ENCODE measurements at places on chromosomes 1 and 21. TPM values are rescaled to one million over a fixed set of nuclear protein-coding genes. Genes with fewer than 3 reads are reported as not detected.

DNA sequence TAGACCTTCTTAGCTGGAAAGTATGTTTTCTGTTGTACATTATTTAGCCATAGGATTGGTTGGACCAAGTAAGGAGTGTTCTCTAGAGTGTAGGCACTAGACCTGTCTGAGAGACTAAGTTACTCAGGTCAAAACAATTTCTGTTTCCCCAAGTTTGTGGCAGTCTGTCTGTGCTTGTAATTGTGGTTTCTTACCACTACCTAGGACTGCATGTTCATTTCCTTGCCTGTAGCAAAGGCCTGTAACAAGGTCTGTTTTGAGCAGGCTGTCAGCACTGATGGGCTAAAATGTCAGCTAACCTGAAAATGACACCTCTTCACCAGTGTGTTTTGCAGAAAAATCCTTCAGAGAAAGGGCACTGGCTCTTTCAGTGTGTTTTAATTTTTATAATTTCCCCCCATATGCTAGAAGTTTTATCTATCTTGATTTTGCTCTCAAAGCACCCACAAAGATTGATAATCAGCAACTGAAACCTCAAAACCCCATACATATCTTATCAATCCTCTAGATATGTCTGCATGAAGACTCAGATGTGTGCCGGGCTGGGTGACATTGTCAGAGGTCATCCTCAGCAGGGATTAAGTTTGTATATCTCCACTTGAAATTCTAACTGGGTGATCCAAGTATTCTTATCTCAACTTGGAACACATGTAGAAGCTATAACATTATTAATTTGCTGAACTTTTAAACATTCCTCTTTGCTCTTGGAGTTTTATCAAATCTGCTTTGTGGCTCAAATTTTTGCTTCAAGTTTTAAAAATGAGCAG lies 50.7 kb upstream of the ST6GALNAC3 start:
- no peak for DNase-seq
- no peaks in the 10 kb centered on the region for H3K4me1 ChIP-seq
- H3K36me3 ChIP-seq, result no peaks in the 10 kb centered on the region
- H3K27ac ChIP-seq, result no peak overlapping the region
- no peaks in the 10 kb centered on the region for H3K27me3 ChIP-seq
- H3K4me3 ChIP-seq, result no peak overlapping the region

- H3K27me3 ChIP-seq, result no peaks in the 10 kb centered on the region
- no peaks in the 10 kb centered on the region for H3K36me3 ChIP-seq
- H3K4me3 ChIP-seq, result no peak overlapping the region
- no peaks in the 10 kb centered on the region for H3K4me1 ChIP-seq
- no peak for DNase-seq
- H3K27ac ChIP-seq, result no peak overlapping the region
Measured at GRCh38 chr21:40047993-40048730, 180.9 kb downstream of the PCP4 start.

GRCh38 chr1:164771619-164772361 lies 212.8 kb downstream of the PBX1 start:
- peaks cover 8% of the 10 kb centered on the region for H3K4me1 ChIP-seq
- DNase-seq, result no peak

GRCh38 chr1:109099938-109100773 lies 9.6 kb downstream of the TMEM167B start:
- peak overlapping the region; percentile 94 for H3K4me3 ChIP-seq
- H3K27me3 ChIP-seq, result no peaks in the 10 kb centered on the region
- peaks cover 4% of the 10 kb centered on the region for H3K4me1 ChIP-seq
- H3K36me3 ChIP-seq, result no peaks in the 10 kb centered on the region

DNA sequence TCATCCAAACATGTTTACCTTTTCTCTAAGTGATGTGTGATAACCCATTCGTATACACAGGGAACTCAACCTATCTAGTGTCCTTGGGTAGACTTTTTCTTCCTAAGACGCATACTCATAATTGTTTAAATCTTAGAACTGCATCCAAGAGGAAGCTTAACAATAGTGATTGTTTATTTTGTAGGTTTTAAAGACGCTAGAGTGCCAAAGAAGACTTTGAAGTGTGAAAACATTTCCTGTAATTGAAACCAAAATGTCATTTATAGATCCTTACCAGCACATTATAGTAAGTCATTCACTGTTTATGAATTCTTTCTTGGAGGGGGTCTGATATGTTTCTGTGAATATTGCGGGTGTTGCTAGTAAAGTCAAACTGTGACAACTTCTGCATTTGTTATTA lies 25.4 kb downstream of the PLA2G4A start:
- no peak overlapping the region for H3K27ac ChIP-seq
- H3K4me1 ChIP-seq, result no peaks in the 10 kb centered on the region
- H3K36me3 ChIP-seq, result no peaks in the 10 kb centered on the region
- H3K27me3 ChIP-seq, result no peaks in the 10 kb centered on the region

The TFAP2E gene
- 0.08 TPM for total RNA-seq

DNA sequence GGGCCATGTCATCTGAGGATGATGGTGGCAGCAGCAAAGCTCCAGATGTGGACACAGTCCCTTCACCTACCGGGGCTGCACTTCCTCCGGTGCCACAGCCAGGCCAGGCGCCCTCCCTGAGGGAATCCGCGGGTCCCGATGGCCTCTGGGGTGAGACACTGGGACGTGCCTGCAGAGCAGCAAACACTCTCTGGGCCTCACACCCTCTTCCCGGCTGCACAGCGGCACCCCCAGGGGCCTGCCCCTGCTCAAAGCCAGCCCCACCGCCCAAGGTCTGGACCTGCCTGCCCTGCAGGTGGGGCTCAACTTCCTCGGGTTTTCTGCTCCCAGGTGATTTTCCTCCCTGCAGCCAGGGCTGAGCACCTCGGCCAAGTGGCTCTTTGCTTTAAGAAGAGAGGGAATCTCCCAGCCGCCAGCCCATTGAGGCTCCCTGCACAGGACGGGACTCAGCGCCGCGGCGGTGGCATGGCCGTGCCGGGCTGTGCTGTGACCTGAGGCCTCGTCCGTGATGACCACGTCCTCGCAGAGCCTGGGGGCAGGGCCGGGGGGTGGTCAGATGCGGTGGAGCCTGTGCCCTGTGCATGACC lies 21.3 kb upstream of the COL18A1 start:
- no peak overlapping the region for H3K27ac ChIP-seq
- H3K4me1 ChIP-seq, result peaks cover 3% of the 10 kb centered on the region
- no peak overlapping the region for H3K4me3 ChIP-seq
- no peak for DNase-seq
- no peaks in the 10 kb centered on the region for H3K36me3 ChIP-seq
- H3K27me3 ChIP-seq, result no peaks in the 10 kb centered on the region
